Fibroblast of skin of scalp (primary cell): ENCODE measurements at places on chromosomes 6 and 20.
A peak's percentile ranks its signal among the peaks of the same experiment; 100 is the strongest.

- DNase-seq, result peak; percentile 68
These were observed 18.5 kb upstream of the DCBLD1 start for GRCh38 chr6:117463762-117464665.

DNA sequence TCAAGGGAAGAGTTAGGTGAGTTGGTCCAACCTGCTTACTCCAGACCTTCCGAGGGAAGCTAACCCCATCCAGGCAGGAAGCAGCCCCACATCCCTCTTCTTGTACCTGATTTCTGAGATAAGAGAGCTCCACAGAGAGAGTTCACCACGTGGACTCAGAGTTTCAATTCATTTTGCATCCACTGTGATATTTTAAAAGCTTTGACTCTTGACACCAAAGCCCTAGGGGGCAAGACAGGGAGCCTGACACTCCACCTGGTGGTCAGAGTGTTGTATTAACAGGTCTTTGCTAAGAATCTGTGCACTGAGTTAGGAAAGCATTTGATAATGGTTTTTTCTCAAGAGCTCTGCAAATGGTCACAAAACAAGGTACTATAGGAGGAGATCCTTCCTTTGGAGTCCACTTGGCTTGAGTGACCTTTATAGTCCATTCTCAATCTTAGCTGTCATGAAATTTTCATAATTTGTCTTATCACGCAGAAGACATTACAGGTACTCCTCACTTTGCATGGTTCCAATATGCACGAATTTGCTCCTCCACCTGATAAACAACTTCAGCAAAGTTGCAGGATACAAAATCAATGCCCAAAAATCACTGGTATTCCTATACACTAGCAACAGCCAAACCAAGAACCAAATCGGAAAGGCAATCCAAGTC, 56.2 kb upstream of the RIPOR2 start:
- DNase-seq, result peak; percentile 67

GRCh38 chr6:157587127-157587926, 206.3 kb downstream of the ZDHHC14 start:
- DNase-seq, result no peak

DNA sequence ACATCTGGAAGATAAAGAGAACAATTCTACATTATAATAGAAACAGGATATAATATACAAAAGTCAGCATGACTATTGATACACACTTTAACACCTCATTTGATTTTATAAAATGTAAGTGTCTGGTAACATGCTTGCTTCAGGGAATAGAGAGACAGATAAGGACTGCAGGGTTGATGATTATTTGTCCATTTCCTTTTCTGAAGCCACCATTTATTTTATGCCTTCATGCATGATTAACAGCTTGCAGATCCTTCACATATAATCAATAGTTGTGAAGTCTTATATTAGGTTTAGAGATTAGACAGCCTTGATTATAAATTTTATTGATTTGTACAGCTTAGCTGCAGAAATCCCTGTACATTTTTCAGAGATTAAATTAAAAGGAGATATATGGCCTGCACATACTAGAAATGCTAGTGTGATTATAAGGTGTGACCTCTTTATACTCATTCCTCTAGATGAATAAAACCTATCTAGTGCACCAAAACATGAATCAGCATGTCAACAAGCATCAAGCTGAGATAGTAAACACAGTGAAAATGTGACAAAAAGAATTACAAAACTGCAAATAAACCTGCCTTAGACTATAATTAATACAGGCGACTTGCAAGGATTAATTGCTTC, 198.8 kb upstream of the THEMIS start:
- no peak for DNase-seq

DNA sequence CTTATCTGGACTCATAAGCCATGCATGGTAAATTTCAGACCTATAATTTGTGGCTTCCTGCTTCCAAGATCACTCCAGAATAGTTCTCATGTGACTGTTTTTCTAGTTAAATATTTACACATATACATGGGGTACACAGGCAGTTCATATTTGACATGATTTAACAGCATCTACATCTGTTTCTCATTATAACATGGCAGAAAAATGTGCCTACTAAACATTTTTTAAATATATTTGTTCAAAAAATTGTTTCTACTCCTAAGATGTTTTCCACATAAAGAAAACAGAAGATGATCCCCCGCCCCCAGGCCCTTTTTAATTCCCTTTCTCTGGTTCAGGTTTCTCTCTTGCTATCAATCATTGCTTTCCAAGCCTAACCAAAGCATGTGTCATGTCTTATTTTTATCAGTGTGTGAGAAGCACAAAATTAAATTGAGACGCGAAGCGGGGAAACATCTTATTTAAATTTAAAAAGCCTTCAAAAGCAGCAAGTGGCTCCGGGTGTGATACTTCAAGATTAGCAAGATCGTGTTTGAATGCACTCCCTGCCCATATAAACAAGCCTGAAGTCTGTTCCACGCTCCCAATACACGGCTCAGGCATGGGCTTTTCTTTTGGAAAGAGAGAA, 37.3 kb downstream of the IPCEF1 start:
- peak; percentile 94 for DNase-seq

- DNase-seq, result no peak
These were observed 243.1 kb upstream of the FLRT3 start for GRCh38 chr20:14580418-14581074.

DNA sequence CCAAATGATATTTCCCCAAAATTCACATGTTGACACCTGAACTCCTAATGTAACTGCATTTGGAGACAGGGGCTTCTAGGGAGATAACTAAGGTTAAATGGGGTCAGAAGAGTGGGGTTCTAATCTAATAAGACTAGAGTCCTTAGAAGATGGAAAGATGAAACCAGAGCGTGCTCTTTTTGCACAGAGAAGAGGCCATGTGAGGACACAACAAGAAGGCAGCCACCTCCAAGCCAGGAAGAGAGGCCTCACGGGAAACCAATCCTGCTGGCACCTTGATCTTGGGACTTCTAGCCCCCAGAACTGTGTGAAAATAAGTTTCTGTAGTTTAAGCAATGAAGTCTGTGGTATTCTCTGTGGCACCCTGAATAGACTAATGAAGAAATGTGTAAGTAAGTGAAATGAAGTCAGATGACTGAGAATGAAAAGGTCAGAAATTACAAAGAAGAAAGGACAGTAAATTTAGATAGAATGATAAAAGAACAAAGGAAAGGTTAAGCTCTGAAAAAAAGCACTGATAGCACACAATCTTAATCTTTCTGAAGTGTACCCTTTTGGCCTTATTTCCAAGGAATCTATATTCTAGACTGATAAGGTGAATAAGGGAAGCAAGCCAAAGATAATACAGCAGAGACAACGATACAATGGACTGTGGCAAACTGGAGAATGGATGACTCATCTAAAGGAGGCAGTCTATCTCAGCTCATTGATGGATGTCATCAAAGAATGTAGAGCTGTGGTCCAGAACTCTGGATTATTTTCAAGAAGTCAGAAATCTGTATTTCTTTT, 110.4 kb downstream of the MYB start:
- DNase-seq, result peak; percentile 49

GRCh38 chr6:4320860-4321259, 185.5 kb upstream of the ECI2 start:
- DNase-seq, result peak; percentile 94

DNA sequence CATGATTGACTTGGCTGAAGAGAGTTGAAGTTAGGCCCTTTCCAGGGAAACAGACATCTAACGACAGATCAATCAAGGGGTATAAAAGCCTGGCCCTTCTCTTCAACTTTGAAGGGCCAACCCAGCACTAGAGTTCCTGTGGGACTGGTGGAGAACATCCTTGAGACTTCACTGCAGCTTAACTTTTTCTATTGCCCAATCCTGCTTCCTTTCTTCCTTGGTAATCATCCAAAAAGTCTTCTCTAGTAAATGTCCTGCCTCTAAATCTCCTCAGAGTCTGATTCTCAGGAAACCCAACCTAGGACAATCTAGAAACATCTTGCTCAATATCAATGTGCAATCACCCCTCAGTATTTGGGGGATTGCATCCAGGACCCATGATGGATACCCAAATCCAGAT, 1.9 kb downstream of the MKKS start:
- no peak for DNase-seq

DNA sequence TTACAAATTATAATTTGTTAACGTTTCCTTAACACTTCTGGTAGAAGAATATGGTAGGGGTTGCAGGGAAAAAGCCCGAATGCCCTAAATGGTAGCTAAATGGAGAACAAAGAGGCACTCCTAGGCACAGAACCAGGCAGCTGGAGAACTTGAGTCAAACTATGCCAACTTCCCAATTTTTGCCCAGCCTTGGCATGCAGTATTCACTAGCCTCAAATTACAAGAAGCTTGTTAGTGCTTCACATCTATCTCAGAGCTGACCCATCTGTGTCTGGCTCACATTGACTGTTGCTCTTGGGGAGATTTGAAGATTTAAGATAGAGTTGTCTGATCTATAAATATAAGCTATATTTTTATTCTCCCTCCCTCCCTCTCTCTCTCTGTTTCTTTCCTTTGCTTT, 19.4 kb upstream of the LRFN2 start:
- no peak for DNase-seq

DNA sequence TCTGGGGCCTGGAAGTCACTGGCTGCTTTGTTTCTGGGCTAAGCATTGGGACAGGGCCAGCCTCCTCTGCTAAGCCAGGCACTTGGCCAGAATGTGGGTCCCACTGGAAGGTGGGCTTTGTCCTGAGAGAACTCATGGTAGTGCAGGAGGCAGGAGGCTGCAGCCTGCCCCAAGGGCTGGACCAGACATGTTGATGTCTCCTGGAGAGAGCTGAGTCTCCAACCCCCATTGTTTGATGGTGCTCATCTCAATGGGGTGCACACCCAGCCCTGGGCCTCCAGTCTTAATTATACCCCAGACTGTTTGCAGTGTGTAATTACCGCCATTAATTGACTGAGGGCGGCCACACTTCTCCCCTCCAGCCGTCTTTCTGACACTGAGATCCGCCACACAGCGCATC, 220.5 kb upstream of the PMEPA1 start:
- no peak for DNase-seq

- DNase-seq, result peak; percentile 10
These were observed 24.8 kb downstream of the MAFB start for GRCh38 chr20:40663991-40664880.

DNA sequence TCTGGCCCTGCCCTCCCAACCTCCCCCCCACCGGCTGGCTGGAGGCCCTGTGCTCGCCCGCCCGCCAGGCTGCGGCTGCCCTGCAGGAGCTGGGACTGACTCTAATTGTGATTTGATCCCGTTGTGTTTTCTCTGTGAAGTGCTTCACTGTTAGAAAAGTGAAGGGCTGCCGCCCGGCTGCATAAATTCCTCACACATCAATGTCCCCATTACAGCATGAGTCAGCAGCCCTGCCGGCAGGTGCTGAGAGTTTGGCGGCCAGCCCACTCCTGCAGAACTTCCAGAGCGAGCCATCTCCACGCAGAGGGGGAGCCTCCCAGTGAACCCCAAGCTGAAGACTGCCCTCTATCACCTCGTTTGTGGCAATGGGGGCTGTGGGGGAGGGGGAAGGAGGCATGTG, 137.9 kb downstream of the DLL1 start:
- no peak for DNase-seq

DNA sequence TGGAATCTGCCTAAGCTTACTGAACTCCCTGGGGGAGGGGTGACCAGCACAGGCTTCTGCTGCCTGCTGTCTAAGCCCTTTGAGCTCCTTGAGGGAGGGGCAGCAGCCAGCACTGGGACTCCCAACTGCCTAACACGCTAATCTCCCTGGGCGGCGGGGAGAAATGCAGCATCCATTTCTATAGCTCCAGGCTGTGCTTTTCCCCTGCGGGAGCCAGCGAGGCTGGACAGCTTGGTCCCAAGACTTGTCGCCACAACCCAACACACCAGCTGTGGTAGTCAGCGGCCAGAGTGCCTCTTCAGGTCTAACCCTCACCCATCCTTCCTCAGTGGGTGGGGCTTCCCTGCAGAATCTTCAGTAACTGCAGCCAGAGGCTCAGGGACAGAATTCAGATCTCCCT, 64.6 kb downstream of the VGLL2 start:
- DNase-seq, result no peak

DNA sequence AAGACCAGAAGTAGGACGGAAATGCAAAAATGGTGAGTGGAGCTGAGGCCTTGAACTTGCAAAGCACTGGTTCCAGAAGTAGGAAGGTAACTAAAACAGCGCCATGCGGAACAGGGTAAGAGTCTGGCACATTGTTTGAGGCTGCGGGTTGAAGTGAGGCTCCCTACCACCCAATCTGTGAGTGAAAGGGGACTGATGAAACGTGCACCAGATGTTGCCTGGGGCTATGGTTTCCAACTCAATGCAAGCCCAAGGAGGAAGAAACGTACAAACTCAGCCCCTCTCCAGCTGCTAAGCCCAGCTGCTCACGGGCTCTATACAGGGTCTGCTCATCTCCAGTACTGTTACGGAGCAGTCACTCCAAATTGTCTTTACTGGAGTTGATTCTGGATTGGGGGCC, 68.7 kb upstream of the KCNK16 start:
- no peak for DNase-seq

- DNase-seq, result peak; percentile 20
These were observed 157.3 kb downstream of the BTBD9 start for GRCh38 chr6:38482466-38482865.

GRCh38 chr6:168015009-168015408, 17.5 kb downstream of the KIF25 start:
- no peak for DNase-seq

DNA sequence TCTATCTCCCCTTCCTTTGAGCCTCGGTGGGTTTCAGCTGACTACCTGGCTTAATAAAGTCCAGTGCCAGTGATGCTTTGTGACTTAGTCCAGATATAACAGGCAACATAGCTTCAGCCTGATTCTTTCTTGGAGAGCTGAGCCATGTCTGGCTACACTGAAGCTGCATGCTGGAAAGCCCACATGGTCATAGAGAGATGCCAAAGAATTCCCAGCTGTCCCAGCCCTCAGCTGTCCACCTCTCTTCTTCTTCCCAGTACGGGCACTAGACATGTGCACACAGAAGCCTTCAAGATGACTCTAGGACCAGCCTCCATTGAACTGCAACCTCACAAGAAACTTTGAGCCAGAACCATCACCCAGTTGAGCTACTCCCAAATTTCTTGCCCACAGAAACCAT, 154.1 kb upstream of the MYLIP start:
- DNase-seq, result no peak

DNA sequence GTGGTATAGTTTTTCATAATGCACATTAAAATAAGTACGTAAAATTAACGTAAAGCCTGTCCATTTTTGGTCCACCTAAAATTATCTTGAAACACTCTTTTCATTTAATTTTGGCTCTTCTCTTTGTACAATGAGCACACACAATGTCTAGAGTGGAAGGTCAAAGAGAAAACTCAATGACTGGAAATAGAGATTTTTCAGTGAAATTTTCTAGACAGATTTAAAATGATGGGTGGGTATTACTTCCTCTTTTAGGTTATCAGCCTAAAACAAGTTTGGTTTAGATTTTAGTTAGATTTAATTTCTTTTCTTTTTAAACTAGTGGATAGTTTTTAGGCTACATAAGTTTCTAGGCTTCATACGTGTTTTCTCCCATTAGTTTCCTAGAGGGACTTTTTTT, 24.9 kb downstream of the DSE start:
- no peak for DNase-seq

DNA sequence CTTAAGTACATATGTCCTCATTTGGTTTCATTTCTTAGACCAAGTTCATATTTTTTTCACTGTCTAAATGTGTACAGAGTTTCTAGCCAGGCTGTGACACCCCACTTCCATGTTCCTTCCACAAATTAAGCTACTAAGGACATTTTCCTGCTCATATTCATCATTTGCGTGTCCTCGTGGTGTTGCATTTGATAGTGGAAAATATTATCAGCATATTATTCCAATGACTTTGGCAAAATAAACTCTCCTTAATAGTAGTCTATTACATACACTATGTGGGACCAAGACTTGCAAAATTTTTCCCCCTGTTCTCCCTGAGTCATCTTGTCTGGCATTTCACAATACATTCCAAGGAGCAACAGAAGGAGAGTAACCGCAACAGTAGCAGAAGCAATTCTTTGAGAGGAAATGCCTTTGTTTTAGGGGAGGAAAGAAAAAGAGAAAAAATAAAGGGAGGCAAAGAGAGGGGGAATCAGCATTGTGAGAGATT, 599.2 kb downstream of the COL12A1 start:
- DNase-seq, result peak; percentile 98
